ENCODE measurements at places on chromosomes 2 and 18.

DNA sequence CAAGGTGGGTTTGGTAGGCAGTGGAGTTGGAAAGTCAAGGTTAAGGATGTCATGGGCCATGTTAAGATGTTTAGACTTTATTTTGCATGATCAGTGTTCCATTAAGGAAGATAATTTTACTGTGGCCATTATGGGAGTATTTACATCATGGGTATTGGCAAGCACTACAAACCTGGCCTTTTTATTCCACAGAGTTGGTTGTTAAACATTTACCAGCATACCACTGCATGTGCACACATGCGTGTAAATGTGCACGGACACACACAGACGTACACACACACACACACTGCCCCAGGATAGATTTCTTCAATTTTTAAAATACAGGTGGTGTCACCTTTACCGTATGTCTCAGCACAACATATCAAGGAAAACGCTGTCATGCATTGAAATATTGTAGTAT, 51.4 kb upstream of the ITGA6 start:
- no peak for DNase-seq

DNA sequence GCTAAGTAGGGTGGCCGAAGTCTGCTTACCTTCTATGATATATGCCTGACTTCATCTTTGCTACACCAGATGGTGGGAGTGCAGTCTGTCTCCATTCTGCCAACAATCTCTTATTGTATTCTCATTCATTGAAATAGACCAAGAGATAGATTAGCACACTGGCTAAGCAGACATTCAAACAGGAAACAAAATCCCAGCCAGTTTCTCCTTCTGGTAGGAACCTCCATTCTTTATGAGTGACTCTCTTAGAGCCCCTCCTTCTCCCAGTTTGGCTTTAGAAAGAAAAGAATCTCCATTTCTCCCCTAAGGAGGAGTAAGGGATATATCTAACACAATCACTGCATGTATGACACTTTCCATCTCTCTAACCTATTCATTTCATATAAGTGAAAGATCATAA, 118.9 kb upstream of the COL5A2 start:
- DNase-seq: no peak

DNA sequence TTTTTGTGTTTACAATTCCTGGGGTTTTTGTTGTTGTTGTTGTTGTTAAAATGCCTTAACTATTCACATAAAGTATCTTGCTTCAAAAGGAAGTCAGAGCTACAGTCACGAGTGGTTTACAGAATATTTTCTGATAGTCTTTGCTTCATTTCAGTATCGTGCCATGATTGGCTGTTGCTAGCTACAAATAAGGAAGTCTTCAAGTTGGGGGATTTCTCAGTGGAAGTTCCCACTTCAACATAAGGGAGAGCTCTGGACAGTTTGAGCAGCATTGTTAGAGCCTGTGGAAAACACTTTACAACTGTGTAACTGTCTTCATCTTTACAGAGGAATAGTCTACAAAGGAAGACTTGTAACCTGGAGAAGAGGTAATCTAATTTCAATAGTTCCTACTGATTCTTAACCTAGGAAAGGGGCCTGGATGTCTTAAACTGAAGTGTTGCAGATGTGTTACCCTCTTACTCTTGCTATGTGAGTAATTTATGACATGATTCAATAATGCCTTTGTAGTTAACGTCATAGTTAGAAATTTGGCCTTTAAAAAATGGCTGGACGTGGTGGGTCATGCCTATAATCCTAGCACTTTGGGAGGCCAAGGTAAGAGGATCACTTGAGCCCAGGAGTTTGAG, 23.4 kb upstream of the TANK start:
- no peak for DNase-seq

DNA sequence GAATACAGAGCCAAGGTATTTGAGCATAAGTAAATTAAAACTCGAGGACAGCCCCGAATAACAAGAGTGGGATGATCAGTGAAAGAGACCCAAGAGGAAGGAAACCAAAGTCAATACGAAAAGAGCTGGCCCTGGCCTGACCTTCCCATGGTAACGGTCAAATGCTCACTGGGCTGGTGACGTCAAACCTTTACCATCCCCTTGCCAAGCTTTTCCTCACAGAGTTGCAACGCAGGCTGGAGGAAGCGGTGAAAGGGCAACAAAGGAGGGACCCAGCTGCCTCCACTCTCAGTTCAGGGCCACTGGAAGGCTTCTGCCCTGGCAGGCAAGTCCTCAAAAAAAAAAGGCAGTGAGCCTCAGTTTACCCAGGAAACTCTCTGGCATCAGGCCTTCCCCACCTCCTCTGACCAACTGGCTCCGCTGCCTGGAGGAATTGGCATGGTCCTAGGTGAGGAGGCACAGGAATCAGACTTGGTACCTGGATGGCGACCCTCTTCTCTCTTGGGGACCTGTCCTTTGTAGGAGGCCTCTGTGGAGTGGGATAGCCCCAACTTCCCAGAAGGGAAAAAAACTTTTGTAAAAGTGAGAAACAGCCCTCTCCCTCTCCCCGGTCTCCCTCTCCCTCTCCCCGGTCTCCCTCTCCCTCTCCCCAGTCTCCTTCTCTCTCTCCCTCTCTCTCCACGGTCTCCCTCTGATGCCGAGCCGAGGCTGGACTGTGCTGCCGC, 212.4 kb downstream of the ANAPC1 start:
- DNase-seq: no peak

DNA sequence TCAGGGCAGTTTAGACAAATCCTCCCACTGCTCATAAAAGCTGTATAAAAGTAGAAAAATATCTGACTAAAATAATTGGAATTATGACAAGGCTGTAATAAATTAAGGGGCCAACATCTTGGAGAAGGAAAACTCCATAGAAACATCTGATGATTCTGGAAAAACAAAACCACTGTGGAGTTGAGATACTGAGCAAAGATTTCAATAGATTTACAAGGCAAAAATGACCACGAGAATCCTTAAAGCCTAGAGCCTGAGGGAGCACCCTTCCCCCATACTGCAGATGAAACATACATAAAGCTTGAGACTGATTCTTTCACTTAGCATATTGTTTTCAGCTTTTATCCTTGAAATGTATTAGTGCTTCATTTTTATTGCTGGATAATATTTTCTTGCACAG, 286.4 kb upstream of the MMADHC start:
- peak; percentile 14 for DNase-seq

DNA sequence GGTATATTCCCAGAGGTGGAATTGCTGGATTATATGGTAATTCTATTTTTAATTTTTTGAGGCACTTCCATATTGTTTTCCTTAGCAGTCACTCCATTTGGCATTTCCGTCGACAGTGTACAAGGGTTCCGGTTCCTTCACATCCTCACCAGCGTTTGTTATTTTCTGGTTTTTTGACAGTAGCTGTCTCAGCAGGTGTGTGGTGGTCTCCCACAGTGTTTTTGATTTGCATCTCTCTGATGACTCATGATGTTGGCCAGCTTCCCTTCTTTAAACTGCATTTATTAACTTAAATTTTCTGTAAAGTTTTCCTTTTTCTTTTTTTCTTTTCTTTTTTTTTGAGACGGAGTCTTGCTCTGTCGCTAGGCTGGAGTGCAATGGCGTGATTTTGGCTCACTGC, 19.7 kb downstream of the SH3BP4 start:
- DNase-seq: no peak

GRCh38 chr2:224937887-224938286, 104.4 kb downstream of the DOCK10 start:
- no peak for DNase-seq

DNA sequence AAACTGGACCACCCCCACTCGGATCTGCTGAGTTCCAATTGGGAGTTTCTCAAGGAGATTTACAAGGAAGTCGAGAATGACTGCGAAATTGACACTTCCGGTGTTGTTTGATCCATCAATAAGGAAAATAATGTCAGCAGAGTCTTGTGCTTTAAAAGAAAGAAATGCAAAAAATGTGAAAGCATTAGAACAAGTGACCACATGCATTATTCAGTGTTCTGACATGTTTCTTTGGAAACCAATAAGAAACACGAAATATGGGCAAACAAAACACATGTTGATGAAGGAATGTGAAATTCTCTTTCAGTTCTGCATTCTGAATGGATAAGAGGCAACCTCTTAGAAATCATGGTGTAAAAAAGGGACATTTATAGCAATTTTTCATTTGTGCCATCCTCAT, 25.9 kb downstream of the COL6A3 start:
- no peak for DNase-seq

GRCh38 chr18:13446610-13447461, 228.3 kb downstream of the LDLRAD4 start:
- no peak for DNase-seq

- DNase-seq: peak; percentile 7
Observed at GRCh38 chr18:44679914-44680272, 795 bp upstream of the SETBP1 start.

DNA sequence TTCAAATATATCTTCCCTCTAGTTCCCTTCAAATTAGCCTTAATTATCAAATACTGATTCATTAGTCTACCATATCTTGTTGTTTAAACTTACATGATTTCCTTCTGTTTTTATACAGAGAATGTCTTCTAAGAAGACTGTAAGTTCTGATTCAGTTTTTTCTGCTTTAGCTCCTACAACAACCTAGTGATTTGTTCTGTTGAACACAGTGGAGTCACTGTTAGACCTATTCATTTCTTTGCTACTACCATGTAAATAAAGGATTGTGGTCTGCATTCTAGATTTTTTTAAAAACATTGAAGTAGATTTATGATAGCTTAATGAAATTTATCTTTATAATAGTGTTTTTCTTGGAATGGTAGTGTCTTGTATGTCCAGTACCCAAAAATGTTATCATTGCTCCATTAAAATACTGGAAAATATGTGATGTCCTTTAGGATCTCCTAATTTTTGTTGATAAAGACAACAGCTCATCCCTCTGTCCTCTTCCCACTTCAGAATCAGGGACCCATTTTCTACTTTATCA, 146.4 kb downstream of the MBD5 start:
- DNase-seq: no peak

- no peak for DNase-seq
Observed at GRCh38 chr2:70806620-70807019, 13.8 kb downstream of the CLEC4F start.

GRCh38 chr2:183543731-183544130, 419.5 kb downstream of the NUP35 start:
- DNase-seq: peak; percentile 41

DNA sequence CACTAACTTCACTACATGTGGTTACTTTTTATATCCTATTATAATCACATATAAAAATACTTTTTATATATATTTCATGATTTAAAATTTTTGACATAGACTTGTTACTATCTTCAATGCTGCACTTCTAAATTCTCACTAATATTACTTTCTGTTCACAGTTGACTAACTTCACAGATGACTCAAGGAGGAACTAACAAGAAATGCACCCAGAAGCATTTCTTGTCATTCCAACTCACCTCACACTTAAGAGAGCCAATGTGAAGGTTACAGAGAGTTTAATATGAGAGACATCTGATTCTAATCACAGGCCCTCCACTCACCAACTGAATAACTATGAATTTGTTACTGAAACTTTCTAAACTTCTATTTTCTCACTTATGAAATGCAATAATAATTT, 399.8 kb upstream of the SLC8A1 start:
- DNase-seq: peak; percentile 22

- DNase-seq: peak; percentile 87
Observed at GRCh38 chr2:101200676-101201075, 49.5 kb upstream of the TBC1D8 start.

- no peak for DNase-seq
Observed at GRCh38 chr2:182379241-182379640, 47.6 kb downstream of the PDE1A start.

Measured in PC-3 (cell line).